ENCODE measurements at places on chromosomes 13 and 19.

GRCh38 chr19:53771144-53771543 lies 53.0 kb downstream of the NLRP12 start:
- DNase-seq, result no peak

- no peak for DNase-seq
These were observed 11.6 kb upstream of the NAA16 start for GRCh38 chr13:41299316-41300094.

DNA sequence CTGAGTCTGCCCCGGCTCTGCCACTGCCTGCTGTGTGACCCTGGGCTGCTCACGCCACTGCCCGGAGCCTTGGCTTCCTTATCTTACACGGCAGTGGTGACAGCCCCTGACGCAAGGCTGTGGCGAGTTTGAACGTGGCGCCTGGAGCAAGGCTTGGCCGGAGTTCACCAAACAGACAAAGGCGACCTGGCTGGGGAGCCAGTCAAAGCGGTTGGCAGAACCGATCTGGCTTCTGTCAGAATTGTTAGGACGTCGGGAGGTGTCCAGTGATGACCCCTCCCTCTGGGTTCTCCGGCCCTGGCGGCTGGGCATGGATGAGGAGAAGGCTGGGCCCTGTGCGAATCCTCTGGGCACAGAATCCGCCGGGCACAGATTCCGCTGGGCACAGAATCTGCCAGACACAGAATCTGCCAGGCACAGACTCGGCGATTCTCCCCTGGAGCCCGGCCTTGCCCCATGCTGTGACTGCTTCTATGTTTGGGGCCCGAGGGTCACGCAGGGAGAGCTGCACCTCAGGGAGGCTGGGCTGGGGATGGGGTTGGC lies 11.7 kb upstream of the TMEM255B start:
- no peak for DNase-seq

GRCh38 chr19:4264812-4265211 lies 14.3 kb upstream of the SHD start:
- no peak for DNase-seq

DNA sequence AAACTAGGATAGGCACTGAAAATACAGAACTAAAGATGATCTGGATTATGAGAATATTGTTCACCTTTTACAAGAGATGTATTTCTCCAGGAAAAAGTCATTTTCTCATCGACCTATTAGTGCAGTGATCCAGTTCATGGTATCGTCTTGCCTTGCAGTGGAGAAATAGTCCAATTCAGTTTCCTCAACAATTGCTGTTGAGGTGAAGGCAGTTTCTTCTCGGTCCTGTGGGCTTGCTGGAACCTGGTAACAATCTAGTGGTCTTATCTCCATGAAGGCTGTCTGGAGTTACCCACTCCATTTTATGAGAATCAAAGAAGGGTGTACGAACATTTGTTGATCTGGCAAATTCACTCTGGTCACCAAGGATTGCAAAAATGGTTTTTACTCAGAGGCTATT lies 266.8 kb downstream of the LHFPL6 start:
- DNase-seq, result no peak

- peak; percentile 85 for DNase-seq
These were observed 459 bp downstream of the PCDH20 start for GRCh38 chr13:61415058-61415721.

DNA sequence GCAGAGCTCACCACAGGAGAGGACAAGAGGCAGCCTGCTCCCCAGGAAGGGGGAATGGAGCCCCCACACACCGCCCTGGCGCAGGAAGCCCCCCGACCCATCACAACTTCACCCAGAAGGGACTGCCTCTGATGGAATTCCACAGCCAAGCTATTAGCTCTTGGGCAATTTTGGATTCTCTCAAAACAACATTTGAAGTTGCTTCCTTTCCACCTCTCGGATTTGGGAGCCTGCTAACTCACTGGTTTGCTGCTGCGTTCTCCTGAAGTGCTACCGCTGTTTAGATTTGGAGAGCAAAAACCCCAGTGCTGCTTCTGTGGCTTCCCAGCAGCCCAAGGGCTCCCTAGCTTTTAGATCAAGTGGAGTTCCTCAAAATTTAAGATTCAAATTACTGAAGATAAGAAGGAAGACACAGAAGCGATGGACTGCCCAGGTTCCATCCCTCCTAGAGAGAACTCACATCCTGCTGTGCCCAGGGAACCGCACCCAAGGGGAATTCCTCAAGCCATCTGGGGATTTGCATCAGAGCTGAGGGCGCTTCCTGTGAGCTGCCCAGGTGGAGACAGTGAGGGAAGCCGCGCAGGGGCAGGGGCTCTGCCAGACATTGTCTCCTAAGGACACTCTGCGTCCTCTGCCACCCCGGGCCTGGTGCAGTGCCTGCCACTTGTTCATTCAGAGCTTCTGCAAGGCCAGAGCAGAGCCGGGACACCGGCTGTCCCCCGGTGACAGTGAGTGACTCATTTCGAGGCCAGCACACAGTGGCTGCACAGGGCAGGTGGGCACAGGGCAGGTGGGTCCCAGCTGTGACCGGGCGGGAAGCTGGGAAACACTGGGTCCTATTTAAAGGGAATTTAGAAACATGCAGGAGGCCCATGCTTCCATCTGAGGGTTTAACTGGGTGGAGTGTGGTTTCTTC lies 45.5 kb downstream of the COL4A1 start:
- no peak for DNase-seq

- DNase-seq, result no peak
These were observed 85.4 kb upstream of the TM9SF2 start for GRCh38 chr13:99415851-99416331.

GRCh38 chr19:2212861-2213711 lies 23.0 kb downstream of the PLEKHJ1 start:
- no peak for DNase-seq

DNA sequence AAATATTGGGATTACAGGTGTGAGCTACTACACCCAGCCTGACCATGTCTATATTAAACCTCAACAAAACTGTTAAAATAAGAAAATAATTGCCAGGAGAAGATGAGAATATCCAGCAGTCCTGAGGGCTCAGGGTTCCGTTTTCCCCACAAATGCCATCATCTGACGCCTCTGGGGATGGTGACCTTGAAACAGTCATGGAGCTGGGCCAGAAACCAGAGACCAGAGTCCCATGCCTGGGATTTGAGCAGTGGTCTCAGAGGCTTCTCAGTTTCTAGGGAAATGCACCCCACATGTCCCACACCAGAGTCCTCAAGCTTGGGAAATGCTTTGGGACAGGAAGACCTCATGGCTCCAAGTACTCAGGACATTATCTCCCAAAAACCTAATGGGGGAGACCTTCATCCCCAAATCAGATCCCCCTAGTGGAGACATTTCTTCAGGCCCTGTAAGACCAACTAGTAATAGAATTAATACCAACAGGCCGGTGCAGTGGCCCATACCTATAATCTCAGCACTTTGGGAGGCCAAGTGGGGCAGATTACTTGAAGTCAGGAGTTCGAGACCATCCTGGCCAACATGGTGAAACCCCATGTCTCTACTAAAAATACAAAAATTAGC lies 2.9 kb upstream of the MAP1S start:
- DNase-seq, result no peak

DNA sequence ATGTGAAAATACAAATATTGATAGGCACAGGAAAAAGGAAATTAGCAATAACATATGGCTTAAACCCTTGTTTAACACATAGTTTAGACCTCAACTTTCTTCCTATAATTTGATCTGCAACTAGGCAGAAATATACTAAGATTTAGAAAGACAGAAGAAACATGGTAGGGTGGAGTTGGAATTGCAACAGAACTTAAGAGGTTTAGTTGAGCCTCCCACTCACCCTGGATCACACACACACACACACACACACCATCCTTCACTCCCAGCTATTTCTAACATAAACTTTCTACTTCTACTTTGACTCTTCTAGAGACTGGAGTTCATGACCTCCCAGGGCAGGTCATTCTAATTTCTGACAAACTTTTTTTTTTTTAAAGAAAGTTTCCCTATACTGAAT lies 47.4 kb downstream of the FLT3 start:
- no peak for DNase-seq

DNA sequence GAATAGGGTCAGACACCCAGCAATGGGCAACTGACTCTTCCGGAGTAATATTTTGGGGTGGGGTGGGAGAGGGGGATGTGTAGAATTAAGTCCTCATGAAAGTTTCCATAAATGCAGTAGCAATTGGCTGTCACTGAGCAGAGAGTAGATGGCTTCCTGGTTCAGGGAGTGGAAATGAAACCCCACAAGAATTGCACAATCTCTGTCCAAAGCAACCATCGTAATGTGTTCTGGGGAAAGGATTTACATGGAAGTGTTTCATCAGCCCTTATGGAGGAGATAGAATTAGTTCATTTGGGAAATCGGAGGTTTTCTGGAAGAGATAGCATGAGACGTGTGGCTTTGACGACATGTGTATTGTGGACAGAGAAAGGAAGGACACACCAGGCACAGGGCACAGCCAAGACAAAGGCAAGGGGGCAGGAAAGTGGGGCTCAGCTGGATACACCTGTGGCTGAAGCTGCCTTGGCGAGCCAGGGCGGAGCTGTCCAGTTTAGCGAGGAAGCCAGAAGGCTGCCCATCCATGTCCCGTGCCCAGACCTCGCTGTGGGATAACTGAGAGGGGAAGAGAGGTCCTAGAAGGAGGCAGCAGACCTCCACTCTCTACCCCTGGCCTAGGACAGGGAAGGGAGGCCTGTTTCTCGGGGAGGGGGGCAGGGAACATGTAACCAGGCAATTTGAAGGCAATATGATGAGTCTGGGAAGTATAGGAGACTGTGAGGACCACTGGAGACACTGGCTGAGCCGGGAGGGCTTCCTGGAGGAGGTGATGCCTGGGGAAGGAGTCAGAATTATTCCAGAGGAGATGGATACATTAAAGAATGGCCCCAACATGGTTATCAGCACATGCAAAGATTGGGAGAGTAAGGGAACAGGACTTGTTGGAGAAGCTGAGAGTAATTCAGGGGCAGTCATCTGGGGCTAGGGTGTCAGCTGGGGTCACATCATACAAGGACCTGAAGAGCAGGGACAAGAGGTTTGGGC lies 2.6 kb upstream of the CLEC4G start:
- DNase-seq, result no peak

DNA sequence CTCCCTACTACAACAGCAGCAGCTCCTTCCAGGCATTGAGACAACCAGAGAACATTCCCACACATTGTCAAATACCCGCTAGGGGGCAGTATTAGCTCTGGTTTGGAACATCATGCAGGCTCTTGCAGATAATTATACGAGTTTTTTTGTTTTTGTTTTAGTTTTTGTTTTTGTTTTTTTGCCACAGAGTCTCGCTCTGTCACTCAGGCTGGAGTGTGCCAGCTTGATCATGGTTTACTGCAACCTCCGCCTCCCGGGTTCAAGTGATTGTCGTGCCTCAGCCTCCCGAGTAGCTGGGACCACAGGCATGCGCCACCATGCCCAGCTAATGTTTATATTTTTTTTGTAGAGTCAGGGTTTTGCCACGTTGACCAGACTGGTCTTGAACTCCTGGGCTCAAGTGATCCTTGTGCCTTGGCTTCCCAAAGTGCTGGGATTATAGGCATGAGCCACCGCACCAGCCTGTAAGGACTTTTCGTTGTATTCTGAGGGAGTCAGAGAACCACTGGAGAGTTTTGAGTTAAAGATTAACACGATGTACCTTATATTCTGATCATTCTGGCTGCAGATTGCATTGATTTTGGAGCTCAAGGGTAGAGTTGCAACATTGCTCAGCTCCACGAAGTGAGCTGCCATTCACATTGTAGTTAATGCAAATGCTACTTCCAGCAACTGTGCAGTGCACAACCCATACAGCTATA lies 41.7 kb upstream of the CEACAM20 start:
- peak; percentile 76 for DNase-seq
